ENCODE measurements at places on chromosomes 12 and 14. TPM values are rescaled to one million over a fixed set of nuclear protein-coding genes. Genes with fewer than 3 reads are reported as not detected.

Gene FAM181A
- not detected for total RNA-seq

DNA sequence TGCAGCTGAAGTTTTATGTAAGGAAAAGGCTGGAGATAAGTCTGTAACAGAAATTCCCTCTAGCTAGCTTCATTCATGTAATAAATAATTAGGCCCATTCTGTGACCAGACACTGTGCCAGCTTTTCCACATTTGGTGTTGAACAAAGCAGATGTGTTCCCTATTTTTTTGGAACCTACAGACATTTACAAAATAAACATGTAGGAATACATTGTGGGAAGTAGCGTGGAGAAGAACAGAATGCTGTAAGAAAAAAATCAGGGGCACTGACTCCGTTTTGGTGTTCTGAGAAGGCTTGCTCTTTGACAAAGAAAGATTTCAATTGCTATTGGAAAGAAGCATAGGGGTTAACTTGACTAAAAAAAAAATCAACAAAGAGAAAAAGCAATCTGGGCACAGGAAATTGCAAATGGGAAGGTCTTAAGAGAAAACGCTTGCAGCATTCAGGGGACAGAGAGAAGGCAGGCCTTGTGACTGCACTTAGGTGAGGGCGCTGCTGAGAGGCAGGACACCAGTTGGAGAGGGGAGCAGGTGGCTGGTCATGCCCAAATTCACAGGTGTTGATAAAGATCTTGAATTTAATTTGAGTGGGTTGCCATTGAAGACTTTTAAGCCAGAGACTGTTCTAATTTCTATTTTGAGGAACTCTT, 4.0 kb downstream of the FAR2 start:
- no peak for DNase-seq
- H3K36me3 ChIP-seq: no peaks in the 10 kb centered on the region
- no peak overlapping the region for H3K27ac ChIP-seq
- no peaks in the 10 kb centered on the region for H3K4me1 ChIP-seq
- no peak overlapping the region for H3K4me3 ChIP-seq

GRCh38 chr12:122935318-122935717, 30.9 kb downstream of the ABCB9 start:
- H3K27me3 ChIP-seq: no peaks in the 10 kb centered on the region
- DNase-seq: no peak
- H3K36me3 ChIP-seq: no peaks in the 10 kb centered on the region
- H3K27ac ChIP-seq: no peak overlapping the region
- no peaks in the 10 kb centered on the region for H3K4me1 ChIP-seq

DNA sequence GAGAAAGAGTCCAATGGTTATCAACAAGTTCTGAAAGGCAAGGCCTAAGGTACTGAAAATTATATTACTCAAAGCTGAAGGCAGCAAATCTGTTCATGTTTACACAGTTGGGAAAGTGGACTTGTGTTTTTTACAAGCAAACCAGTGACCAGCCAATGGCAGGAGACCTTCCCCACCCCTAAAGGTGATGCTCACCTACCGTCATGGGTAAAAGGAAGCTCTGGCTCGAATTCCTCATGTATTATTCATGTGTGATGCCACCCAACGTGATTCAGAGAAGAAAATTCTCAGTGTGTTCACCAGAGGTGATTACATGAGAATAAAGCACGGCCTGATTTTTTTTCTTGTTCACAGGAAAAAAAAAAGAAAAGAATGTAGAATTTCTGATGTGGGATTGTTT, 1161.2 kb upstream of the SEL1L start:
- H3K36me3 ChIP-seq: no peaks in the 10 kb centered on the region
- H3K4me3 ChIP-seq: no peak overlapping the region
- no peaks in the 10 kb centered on the region for H3K4me1 ChIP-seq
- H3K27me3 ChIP-seq: no peaks in the 10 kb centered on the region
- no peak overlapping the region for H3K27ac ChIP-seq

DNA sequence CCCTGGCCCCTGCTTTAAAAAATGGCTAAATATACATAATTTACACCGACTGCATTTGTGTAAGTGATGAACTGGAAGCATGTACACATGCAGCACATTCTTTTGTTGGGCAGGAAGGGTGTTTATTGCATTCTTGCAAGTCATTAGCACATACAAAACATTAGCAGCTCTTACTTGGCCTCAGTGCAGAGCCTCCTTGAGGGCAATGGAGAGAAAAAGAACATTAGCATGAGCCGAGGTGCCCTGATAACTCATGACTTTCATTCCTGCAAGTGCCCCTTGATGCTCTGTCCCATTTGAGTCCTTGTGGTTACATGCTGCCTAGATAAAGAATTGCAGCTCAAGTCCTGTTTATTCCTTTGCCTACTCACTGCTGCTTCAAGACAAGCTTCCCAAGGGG, 61.9 kb downstream of the PAX9 start:
- H3K4me1 ChIP-seq: no peaks in the 10 kb centered on the region
- no peaks in the 10 kb centered on the region for H3K36me3 ChIP-seq
- H3K27ac ChIP-seq: no peak overlapping the region
- no peak overlapping the region for H3K4me3 ChIP-seq

Gene TAS2R31
- 9.0 TPM for total RNA-seq

- no peaks in the 10 kb centered on the region for H3K27me3 ChIP-seq
- H3K36me3 ChIP-seq: no peaks in the 10 kb centered on the region
- H3K4me1 ChIP-seq: peaks cover 5% of the 10 kb centered on the region
- no peak overlapping the region for H3K27ac ChIP-seq
- no peak for DNase-seq
Measured at GRCh38 chr12:103839103-103839502, 1.9 kb downstream of the NT5DC3 start.
